ENCODE measurements at places on chromosomes 6 and 20.
A peak's percentile ranks its signal among the peaks of the same experiment; 100 is the strongest.

GRCh38 chr6:2960935-2961334 is 10.4 kb downstream of the SERPINB6 start:
- no peak for DNase-seq

DNA sequence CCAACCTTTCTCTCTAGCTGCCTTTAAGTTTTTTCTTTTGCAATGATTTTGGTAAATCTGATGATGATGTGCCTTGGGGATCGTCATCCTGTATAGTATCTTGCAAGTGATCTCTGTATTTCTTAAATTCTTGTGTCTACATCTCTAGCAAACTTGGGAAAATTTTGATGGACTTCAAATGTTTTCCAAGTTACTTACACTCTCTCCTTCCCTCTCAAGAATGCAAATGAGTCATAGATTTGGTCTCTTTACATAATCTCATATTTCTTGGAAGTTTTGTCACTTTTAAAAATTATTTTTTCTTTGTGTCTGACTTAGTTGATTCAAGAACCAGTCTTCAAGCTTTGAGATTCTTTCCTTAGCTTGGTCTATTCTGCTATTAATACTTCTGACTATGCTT is 176.4 kb downstream of the TBC1D32 start:
- no peak for DNase-seq

GRCh38 chr20:45701104-45701503 is 734 bp upstream of the WFDC13 start:
- DNase-seq = no peak

DNA sequence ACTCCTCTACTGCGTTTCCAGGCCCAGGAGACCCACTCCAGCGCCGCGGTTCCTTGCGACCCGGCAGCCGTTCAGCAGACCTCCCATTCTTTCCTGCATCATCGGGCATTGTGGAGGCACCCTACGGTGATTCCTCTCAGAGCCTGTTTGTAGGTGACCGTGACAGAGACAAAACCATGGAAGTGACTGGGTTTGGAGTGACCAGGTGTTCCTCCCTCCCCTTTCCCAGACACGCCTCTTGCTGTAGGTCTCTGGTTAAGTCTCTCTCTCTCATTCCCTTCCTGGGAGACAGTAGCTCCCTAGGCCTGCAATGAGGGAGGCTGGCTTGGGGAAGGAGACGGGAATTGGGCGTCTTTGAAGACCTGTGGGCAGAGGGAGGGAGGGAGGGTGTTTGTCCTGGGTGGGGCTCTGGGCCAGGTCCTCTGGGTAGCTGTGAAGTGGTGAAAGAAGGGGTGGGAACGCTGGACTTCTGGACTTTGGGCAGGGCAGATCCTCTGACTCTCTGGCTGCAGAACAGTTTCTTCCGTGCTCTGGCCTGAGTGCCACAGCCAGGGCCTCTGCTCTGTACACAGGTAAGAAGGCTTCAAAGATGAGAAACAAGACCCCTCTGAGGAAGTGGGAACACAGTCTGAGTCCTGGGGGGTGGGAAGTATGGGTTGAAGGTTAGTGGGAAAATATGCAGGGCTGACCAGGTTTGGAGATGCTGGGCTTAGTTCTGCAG is 763 bp downstream of the KLC4 start:
- DNase-seq = no peak

DNA sequence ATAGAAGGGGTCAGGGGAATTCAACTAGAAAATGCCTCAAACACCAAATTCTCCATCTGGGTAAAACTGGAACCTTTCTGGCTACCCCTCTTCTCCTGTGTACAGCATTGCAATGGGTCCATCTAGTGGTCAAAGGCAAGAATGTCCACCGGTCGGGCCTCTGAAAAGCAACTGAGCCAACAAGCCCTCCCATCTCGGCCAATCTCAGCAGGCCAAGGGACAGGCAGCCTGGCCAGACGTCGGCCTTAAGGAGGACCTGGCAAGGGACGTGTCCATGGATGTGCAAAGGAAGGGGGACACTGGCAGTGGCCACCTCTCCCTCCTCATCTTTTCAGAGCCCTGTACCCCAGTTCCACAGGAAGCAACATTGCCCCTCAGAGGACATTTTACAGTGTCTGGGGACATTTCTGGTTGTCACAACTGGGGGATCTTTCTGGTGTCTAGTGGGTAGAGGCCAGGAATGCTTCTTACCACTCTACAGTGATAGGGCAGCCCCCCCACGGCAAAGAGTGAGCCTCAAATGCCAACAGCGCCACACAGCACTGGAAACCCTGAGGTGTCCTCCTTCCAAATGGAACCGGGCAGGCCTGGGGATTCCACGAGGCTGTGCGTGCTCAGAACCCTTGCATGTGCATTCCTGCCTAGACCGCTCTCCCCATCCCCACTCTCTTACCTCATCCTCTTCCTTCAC is 99.8 kb upstream of the FOXA2 start:
- DNase-seq = peak; percentile 2

- DNase-seq = no peak
Observed at GRCh38 chr6:42693725-42694323, 28.6 kb downstream of the PRPH2 start.

DNA sequence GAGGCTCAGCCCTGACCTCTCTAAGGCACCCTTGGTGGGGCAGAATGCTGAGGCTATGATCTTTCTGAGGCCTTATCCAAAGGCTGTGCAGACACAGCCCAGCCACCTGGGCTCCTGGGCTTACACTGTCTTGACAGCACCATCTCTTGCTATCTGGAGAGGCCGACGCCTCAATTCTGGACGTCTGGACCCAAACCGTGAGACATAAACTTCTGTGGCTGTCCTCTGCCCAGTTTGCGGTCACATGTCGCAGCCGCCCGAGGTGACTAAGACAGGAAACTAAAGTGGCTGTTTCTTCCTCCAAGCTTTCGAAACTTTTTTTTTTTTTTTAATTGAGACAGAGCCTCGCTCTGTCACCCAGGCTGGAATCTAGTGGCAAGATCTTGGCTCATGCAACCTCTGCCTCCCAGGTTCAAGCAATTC is 49.3 kb downstream of the PRR18 start:
- no peak for DNase-seq

GRCh38 chr6:94323853-94324252 is 904.5 kb upstream of the EPHA7 start:
- no peak for DNase-seq

DNA sequence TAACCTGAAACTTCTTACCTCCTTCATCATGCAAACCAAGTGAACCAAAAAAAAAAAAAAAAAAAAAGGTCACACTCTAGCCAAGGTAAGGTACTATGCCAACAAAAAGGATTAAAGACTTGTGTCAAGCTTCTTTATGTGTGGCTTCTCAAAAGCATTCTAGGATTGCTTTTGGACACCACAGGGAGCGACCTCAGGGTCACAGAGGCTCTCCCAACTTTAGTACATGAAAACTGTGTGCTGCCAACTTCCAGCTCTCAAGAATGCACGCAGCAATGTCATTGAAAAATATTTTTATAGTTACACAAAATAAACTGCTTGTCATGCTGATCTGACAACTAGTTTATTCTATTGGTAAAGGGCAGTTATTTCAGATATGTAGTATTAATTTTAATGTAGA is 243.8 kb downstream of the PLCB1 start:
- DNase-seq = no peak

- no peak for DNase-seq
Observed at GRCh38 chr6:1182722-1183521, 129.0 kb upstream of the FOXQ1 start.

DNA sequence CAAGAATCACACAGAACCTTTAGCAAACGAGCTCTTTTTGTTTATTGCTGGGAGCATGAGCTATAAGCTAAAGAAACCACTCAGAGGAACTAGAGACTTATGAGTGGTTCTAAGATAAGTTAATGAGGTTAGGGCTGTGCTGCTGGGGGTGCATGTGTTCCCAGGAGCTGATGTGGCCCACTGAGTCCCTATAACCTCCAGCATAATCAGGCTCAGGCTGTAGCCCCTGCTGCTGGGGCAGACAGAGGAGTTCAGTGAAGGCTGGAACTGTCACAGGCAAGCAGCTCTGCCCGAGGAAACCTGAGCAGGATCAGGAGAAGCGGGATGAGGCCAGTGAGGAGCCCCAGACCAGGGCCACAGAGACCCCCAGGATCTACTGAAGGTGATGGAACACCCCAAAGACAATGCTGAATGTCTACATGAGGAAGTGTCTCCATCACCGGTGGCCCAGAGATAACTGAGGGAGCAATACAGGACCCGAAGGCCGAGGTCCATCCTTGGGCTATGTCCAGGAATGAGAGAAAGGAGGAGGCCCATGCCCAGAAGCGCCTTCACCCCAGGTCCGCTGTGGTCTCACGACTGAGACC is 17.3 kb downstream of the TUBB2B start:
- DNase-seq = no peak

DNA sequence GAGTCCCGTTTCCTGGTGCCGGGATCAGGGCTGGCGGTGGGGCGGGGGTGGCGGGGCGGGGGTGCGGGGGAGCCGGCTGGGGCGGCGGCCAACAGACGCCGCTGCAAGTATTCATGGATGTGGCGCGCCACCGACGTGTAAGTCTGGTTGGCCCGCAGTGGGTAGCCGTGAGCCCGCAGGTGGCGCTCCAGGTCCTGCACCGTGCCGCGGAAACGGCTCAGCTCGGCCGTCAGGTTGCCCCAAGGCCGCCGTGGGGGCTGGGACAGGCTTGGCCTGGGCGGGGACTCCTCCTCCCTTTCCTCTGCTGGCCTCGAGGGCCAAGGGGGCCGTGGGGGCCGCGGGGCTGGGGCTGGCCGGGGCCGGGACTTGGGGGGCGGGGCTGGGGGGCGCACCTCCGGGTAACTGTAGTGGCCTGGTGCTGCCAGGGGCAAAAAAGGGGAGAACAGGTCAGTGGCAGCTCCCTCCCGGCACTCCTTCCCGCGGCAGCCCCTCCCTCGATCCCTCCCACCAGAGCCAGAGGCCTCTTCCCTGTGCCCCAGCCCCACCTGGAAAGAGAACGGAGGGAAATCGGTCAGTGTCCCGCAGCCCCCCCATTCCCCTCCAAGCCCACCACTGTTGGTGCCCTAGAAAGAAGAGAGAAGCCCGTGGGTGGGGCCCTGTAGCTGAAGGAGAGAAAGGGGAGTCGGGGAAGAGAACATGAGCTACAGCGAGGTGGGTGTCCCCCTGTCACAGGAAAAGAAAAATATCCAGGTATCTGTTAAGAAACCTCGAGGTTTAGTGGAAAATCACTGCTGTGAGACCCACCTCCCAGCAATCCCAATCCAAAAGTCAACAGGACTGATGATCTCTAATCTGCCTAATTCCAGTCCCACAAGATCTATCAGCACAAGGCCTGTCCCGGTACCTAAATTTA is 21.3 kb downstream of the TNXB start:
- DNase-seq = peak; percentile 41

GRCh38 chr6:156972145-156972544 is 195.0 kb downstream of the ARID1B start:
- no peak for DNase-seq

DNA sequence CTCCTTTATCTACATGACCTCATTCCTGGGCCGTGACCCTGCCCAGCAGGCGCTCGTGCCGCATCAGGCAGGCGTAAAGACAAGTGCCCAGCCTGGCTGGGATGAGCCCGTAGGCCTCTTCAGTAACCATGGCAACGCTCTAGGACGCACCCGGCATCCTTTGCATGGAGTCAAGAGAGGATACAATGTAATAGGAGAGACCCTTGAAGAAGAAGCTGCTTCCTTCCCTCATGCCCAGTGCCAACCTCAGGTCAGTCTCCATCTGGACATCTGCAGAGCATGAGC is 5.0 kb upstream of the LSM14B start:
- DNase-seq = no peak

DNA sequence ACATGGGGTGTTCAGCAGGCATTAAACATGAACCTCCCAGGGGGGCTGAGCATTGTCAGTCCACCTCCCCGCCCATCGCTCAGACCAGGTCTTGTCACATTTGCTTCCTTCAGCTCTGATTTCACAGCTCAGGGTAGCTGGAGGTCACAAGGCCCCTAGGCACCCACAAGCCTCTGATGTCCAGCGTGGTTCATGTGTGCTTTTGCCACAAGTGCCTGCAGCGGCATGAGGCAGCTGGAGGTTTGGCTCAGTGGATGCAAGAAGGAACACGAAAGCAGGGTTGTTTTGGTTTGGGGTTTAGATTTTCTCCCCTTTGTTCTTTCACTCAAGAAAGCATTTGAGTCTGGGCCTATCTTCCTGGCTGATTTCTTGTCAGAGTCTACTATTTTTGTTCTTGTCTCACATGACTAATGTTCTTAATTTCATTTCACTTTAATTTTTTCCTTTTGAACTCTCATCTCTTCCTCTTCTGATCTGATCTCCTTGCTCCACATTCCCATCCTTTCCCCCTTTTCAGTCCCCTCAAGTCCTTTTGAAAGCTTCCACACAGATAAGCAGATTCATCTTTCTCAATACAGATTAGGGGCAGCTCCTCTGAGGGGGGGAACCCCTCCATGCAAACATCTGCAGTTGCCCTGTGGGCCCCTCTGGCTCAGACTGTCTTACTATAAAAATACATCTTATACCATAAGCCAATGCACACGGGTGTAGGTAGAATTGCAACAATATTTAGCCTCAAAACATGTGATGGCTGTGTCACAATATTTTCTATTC is 68.1 kb upstream of the CEP85L start:
- DNase-seq = no peak

DNA sequence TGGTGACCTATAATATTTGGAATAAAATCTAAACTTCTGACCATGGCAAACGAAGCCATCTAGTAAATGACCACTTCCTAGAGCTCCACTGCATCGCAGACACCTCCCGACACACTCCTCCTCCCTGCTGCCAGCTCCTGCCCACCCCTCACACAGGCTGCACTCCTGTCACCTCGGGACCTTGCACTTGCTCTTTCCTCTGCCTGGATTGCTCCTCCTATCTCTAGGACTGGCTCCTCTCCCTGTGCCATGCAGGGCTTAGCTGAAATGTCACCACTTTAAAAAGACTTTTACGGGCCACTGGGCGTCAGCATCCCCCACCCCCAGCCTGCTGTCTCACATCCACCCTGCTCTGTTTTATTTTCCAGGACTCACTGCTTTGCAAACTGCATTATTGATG is 87.6 kb upstream of the MC3R start:
- no peak for DNase-seq

DNA sequence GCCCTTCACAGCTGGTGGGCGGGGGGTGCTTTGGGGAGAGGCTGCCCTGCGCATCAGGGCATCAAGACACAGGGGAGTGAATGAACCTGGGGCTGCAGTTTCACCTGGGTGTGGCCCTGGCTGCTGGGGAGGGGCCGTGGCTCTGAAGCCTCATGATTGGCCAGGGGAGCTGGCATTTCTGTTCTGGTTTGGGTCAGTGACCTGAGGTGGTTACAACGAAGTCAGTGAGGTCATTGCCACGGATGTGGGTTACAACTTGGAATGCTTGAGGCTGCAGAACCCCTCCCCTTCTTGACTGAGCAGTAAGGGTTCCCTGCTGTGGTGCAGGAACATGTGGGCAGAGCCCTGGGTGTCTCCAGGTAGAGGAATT is 3.0 kb downstream of the TCEA2 start:
- DNase-seq = peak; percentile 49

DNA sequence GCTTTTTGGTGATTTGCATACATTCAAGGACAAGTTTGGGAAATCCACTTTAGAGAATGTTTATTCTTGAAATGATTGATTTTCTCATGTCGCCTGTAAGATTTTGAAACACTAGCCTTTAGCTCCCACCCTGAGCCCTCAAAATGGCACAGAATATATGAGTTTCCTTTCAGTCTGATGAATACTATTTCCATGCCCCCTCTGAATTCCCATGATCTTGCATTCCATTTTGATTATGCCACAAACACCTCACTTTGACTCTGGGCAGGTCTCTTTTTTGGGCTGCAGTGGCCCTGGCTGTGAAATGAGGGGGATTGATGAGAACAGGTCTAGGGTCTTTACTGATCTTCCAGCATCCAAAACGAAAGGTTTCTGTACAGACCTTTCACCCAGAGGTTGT is 50.4 kb downstream of the SULF2 start:
- DNase-seq = no peak

GRCh38 chr6:1636971-1637871 is 27.5 kb downstream of the FOXC1 start:
- no peak for DNase-seq

Measured in stimulated activated CD4-positive, alpha-beta T cell treated with anti-CD3 and anti-CD28 coated beads, Interleukin-12 subunit alpha, Interleukin-12 subunit beta, amount 100 ng/mL, for 24 hours (primary cell).